HuH-7.5 (cell line): ENCODE measurements at places on chromosomes 11 and 22.

- DNase-seq, result no peak
Observed at GRCh38 chr11:75797116-75797515, 17.9 kb upstream of the UVRAG start.

- DNase-seq, result no peak
Observed at GRCh38 chr11:109729761-109730160, 307.8 kb downstream of the C11orf87 start.

GRCh38 chr22:30425616-30426387, at the start of gene MTFP1:
Gene MTFP1, plus strand, starts transcription at chr22:30425768. Its CDS starts 112 bp downstream, at chr22:30425880.
- DNase-seq, result peak; percentile 54

DNA sequence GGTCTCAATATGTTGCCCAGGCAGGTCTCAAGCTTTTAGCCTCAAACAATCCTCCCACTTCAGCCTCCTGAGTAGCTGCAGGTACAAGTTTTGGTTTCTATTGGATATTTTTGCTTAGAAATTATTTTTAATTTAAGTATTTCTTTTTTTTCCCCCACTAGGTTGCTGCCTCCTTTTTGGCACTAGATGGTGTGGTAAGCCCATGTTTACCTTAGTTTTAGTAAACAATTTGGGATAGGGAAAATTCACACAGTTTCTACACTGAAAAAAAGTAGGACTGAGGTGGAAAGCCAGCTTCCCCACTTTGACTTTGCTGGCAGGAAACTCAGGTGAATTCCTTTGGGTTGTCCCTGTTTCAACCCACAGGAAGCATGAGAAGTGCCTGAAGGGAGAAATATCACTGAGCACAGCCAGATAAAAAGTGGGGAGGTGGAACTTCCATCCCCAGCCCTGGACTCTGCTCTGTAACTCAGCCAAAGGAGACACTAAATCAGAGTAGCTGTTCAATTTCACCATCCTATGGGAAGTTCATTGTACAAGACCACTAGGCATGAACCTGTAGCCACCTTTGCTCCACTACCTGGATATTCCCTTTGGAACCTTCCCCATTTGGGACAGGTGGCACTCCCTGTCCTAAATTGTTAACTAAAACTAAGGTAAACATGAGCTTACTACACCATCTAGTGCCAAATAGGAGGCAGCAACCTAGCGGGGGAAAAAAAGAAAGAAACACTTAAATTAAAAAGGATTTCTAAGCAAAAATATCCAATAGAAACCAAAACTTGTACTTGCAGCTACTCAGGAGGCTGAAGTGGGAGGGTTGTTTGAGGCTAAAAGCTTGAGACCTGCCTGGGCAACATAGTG, 154.4 kb upstream of the FAT3 start:
- DNase-seq, result no peak

DNA sequence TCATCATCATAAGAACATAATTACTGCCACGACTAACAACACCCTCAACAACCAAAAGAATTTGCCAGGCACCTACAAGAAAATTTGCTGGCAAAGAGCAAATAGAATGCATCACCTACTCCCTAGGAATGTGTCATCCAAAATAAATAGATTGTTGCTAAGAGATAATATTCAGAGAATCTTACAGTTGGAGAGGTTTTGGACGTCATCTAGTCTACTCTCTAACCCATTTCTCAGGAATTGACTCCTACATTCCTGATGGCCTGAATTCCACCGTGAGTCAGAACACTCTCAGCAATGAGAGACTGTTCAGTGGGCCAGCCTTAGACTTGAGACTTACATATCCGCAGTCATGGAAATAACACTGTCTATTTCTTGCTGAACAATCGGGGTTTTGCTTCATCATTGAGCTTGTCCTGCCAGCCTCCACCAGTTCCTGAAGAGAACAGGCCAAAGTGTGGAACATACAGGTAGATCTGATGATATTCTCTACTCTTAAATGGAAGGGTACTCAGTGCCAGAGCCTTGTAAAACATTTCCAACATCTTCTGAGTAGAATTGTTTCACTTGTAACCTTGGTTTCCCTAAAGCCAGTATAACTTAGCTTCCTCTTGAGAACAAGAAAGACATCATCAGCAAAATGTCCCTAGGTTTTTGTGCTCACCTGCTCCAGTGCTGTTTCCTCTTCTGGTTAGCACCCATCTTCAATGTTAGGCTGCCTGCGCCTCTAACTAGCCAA, 8.3 kb downstream of the KIRREL3 start:
- DNase-seq, result no peak

DNA sequence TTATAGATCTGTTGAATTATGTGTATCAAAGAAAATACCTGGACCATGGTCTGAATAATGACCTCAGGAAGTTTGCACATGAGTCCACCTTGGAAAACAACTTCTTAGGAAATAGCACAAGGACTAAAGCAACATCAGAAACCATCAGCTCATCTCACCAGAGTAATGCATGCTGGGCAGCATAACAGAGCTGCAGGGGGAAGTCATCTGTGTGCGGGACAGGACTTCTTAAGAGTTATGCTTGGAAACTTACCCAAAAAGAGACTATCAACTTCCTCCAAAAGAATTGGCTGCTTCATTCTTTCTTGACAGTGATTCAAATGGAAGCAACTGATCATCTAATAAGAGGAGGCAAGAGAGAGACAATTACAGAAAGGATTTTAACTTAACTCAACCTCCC, 2.5 kb downstream of the OR56B4 start:
- no peak for DNase-seq

DNA sequence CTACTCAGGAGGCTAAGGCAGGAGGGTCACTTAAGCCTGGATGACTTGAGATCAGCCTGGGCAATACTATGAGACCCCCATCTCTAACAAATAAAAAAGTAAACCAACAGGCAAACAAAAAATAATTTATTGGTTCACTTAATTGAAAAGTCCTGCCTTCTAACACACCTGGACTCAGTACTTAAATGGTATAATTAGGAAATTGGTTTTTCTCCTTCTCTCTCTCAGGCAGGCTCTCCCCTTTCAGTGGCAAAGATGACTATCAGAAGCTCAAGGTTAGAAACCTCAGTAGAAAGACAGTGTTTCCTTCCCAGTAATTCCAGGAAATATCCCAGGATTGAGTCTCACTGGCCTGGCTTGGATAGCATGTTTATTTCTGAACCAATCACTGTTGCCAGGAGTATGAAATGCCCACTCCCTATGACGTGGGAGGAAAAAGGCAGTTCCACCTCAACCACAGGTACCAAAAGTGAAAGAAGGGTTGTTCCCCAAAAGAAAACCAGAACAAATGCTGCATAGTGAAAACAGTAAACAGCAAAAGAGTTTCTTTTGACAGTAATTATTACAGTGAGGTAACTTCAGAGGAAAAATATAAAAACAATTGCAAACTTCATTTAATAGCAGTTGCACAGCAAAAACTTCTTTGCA, 56.3 kb upstream of the SOX6 start:
- no peak for DNase-seq

GRCh38 chr22:39240831-39241793, 3.7 kb downstream of the PDGFB start:
- DNase-seq, result peak; percentile 72
